ENCODE measurements at places on chromosomes 16 and 17.

DNA sequence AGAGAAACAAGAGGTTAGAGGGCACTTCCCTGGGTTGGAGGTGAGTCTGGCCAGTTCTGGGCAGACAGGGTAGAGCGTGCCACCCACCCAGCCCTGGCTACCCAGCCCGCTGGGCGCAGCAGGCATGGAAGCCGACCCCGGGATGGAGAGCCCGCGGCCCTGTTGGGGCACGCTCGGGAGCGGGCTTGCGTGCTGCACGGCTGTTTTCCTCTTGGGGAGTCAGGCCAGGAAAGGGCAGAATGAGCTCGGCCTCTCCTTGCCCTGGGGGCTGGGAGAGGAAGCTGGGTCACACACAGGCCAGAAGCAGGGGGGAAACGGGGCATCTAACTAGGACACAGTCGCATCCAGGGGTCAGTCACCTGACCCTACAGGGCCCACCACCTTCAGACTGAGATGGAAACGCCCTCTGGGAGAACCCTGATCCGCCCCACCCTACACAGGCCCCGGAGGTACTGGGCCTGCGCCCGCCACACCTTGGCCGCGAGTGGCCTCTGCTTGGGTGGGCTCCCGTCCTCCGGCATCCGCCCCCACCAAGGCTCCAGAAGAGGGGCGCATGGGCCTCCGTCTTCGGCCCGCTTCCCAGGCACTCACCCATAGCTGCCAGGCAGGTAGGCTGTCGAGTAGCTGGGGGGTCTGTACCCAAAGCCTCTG is 1.2 kb downstream of the SOX15 start:
- DNase-seq, result no peak

DNA sequence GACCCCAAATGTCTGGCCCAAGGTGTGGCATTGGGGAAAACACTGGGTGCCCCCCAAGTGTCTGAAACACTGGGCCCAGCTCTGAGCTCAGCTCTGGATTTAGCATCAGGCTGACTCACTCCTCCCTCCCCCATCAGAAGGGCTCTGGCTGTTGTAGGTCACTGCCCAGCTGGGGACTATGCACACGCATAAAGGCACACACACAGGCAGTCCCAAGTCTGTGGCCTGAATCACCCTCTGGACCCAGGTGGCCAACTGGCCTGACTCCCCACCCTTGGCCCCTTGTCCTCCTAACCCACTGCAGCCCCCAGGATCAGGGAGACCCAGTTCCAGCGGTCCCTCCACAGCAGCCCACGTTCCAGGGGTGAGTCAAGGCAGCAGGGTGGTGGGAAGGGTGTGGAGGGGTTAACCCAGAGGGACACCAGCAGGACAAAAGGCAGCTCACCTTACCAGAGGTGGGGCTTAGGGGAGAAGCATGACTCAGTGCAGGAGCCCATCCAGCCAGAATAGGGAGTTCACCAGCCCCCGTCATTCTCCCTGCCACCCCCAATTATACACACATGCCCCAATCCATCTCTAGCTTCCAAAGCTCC is 47.0 kb downstream of the MYO18A start:
- DNase-seq, result no peak

DNA sequence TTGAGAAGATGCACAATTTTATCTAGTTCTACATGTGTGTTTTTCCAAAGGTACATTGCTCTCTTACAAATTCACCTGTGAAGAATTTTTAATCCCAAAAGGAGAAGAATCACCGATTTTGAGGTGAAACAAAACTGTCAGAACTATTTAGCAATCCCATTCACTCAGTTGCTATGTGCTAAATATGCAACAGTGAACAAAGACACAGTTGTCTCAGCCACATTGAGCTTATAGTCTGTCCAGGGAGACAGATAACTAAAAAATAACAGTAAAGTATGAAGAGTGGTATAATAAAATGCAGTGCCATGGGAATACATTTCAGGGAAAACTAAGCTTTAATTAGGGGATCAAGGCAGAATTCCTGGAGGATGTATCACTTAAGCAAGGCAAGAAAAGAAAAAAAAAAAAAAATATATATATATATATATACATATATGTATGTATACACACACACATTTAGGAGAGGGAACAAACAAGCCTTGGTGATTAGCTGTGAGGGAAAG is 110.4 kb downstream of the SPAG9 start:
- DNase-seq, result no peak

- no peak for DNase-seq
These were observed 25.4 kb upstream of the HOXB13 start for GRCh38 chr17:48753794-48754499.

DNA sequence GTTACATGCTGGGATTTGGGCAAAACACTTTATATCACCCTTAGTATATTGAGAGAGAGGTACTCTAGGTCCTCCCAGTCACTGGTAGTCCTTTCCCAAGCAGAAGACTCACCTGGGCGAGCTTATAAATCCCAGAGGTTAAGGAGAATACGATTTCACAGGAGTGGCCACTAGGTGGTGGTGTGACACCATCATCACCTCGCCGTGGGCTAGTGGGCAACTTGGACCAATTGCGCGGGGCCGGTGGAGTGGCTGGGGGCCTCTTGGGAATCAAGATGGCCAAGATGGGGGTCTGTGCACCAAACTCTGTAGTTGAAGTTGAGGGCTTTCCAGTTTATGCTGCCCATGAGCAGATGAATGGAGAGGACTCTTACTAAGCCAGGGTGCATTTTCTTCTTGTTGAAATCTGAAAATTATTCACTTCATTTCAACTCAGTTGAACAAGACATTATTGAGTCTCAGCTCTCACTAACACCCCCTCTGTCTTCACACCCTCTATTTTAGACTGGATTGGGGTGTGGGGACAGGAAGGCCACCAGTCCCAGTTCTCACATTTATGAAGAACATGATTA is 38.2 kb upstream of the PIRT start:
- no peak for DNase-seq

- no peak for DNase-seq
These were observed 25.6 kb upstream of the CACNG1 start for GRCh38 chr17:67018471-67019434.

- DNase-seq, result no peak
These were observed 84.4 kb upstream of the XYLT1 start for GRCh38 chr16:17555176-17555575.

DNA sequence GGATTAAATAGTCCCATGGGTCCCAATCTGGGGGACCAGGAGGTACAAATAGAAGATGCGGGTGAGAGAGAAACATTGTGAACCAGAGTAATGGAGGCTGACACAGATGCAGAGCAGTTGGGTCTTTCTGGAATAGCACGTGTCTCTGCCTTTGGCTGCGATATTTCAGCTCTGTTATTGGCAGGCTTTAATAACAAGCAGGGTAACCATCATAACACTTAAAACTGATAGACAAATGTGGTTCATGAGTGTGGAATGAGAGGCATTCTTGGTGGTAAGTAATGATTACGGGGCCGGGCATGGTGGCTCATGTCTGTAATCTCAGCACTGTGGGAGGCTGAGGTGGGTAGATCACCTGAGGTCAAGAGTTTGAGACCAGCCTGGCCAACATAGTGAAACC is 110.3 kb downstream of the SNX29 start:
- DNase-seq, result no peak

DNA sequence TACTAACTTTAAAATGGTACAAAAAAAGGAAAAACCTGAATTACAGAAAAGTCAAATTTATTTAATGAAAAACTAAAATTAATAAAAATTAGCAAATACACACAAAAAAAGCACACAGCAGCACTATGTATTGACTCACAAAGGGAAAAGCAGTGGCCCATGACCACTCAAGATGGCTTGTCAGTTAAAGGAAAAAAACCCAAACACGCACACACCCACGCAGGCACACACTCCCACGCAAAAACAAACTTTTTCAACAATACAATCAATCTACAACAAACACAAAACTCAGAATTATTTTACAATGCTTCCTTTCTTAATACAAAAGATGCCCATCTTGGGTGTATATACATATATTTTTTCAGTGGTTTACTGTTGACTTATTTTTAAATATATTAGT is 24.2 kb downstream of the SIAH1 start:
- no peak for DNase-seq

DNA sequence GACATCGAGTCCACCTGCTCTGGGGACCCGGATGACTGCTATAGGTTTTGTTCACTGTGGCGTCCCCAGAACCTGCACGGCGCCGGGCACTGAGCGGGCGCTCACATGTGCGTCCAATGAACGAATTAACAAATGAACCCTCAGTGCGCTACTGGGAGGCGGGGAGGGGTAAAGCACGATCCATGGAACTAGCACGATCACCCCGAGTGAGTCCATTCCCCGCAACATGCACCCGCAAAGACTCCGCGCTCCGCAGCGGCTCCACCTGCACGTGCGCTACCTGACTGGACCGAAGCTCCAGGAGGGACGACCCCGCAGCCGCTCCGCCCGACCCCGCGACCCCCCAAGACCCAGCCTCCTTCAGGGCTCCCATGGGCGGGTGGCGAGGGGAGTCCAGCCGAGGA is 491 bp downstream of the TRAP1 start:
- no peak for DNase-seq

GRCh38 chr17:42848093-42848492 is 2.9 kb upstream of the AOC3 start:
- no peak for DNase-seq

- DNase-seq, result no peak
These were observed 8.7 kb upstream of the TMEM88 start for GRCh38 chr17:7846063-7846735.

DNA sequence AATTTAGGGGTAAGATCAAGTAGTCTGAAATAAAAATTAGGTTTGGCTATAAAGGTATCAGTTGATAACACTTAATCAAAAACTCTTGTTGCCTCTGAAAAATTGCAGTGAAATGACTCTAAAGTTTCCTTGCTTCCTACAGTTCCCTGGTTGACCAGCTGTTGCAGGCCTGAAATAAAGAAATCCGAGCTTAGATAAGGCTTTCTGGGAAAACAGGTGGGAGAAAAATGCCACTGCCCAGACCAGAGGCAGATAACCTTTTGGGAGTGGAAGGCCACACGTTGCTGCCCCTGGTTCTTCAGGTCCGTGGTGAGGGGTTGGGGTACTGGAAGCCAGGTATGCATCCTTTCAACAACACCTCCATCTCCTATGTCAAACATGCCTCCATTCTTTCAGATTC is 111.3 kb downstream of the HS3ST3A1 start:
- DNase-seq, result no peak

- DNase-seq, result no peak
These were observed 535.7 kb upstream of the HSBP1 start for GRCh38 chr16:83271970-83272575.
